Central memory CD8-positive, alpha-beta T cell (primary cell): ENCODE measurements at places on chromosomes 7 and 10.

DNA sequence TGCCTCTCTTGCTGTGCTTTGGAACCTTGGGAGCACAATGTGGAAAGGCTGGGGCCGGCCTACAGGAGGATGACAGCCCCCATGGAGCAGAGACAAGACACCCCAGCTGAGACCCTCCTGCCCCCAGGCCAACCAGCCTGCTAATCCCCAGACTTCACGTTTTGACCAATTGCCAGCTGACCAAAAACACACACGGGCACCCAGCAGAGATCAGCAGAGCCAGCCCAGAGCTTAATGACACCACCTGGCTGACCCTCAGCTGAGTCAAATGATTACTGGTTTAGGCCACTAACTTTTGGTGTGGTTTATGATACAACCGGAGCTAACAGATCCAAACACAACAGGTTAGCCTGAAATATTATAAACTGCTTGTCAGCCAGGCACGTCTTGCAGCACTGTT is 111.2 kb upstream of the KIF5B start:
- DNase-seq, result no peak

- DNase-seq, result no peak
Observed at GRCh38 chr10:6200734-6201515, 1.8 kb upstream of the PFKFB3 start.

GRCh38 chr7:5523052-5523711 is 99.5 kb upstream of the TNRC18 start:
- DNase-seq, result no peak

DNA sequence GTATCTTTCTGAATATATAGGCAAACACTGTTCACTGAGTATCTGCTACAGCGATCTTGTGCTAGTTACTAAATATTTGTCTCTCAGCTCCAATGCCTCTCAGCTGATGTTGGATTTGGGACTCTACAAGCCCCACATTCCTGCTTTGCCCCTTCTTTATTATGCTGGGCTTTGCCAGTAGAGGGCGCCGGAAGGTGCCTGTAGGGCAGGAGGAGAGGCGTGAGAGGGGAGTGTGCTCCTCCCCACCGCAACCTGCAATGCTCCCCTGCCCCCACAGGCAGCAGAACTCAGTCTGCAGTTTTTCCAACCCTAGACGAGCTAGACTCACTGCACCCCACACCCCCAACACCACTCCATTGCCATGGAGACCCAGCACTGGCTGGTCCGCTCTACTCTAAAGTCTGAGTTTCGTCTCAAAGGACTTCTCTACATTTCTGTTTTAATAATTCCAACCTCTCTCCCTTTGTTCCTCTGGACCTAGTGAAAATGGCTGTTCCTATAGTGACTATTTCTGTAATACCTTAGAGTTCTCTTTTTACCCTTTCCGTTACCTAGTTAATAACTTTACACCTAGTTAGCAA is 337.6 kb downstream of the CCSER2 start:
- DNase-seq, result no peak

- DNase-seq, result no peak
Observed at GRCh38 chr7:55413442-55413841, 48.3 kb downstream of the LANCL2 start.

GRCh38 chr7:78496096-78496630 is 697.6 kb downstream of the PHTF2 start:
- DNase-seq, result no peak

GRCh38 chr10:43407148-43407575 is 1.8 kb downstream of the HNRNPF start:
- peak; percentile 35 for DNase-seq

DNA sequence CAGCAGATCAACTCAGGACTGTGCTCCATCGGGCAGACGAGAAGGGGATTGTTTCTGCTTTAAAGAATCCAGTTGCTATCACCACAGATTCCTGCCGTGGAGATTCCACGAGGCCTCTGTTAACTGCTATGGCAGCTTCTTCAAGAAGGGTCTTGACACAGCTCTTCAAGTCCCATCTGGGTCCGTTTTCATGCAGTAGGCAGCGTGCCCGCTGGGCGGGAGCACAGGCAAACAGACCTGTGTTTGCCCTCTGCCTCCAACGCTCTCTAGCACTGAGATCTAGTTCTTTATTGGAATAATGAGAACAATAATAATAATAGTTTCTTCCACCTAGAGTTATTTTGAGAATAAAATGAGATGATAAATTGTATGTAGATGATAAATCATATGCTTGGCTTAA is 127.2 kb upstream of the SP8 start:
- DNase-seq, result no peak
